ENCODE measurements at places on chromosomes 3 and 15.

GRCh38 chr15:85583923-85584390 is 203.6 kb downstream of the AKAP13 start:
- DNase-seq, result no peak

GRCh38 chr3:106438887-106439286 is 570.1 kb upstream of the CBLB start:
- no peak for DNase-seq

DNA sequence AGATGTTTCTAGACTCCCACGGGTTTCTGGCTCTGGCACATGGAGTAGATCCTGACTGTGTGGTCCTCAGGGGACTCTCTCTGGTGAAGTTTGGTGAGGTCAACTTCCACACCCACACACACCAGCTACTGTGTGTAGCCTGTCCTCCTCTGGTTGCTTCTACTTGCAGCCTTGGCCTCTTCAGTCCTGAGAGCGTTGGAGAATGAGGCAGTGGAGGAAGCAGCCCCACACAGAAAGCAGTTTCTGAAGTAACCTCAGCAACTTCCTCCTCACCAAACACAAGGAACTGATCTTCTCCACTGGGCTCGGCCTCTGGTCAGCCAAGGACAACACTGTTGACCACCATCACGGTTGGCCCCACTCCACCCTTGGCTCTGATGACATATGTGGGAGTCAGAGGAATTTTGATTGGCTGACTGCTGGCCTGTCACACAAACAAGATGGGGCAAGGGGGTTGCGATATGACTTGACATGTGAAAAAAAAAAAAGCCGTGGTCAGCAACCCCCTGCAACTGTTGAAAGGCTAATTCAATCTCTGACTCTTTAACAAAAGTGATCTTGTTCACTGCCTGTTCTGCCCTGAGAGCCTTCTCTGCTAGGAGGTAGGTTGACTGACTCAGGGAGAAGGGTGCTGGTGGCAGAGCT is 19.6 kb downstream of the CD86 start:
- peak; percentile 59 for DNase-seq

DNA sequence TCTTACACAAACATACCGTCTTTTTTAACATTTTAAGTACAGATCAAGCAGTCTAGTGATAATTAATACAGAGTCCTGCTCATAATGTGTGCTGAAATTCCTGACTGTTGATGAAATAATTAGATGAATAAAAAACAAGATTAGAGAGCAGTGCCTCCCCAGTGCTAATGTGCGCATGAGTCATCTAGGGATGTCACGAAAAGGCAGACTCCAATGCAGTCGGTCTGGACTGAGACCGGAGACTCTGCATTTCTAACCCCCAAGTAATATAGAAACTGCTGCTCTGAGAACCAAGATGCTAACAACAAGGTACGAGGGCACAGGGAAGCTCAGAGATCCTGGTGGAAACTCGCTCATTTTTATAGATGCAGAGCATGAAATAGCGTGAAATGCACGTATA is 61.4 kb downstream of the COL8A1 start:
- no peak for DNase-seq

- DNase-seq, result no peak
These were observed 22.3 kb downstream of the PRR20G start for GRCh38 chr3:127265581-127265981.

Data from GM18507 (cell line).